ENCODE measurements at places on chromosomes 5 and 9.
A peak's percentile ranks its signal among the peaks of the same experiment; 100 is the strongest.

DNA sequence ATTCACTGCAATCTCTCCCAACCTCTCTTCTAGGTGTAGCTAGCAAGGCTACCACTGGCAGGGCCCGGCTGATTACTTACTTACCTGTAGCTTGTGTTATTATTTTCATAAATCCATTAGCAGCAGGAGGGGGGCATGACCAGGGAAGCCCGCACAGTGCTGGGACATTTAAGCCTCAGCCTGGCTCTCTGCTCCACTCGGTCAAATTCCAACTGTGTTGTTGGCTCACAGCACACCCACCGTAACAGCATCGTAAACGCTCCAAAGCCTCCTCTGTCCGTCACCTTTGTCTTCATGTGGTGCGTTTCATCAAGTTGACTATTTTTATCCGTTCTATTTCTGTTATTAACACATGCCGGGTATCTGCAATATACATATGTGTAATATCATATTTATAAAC lies 264.7 kb downstream of the NSG2 start:
- DNase-seq: no peak

- DNase-seq: peak; percentile 45
These were observed 66.7 kb upstream of the FOXE1 start for GRCh38 chr9:97786341-97786740.

DNA sequence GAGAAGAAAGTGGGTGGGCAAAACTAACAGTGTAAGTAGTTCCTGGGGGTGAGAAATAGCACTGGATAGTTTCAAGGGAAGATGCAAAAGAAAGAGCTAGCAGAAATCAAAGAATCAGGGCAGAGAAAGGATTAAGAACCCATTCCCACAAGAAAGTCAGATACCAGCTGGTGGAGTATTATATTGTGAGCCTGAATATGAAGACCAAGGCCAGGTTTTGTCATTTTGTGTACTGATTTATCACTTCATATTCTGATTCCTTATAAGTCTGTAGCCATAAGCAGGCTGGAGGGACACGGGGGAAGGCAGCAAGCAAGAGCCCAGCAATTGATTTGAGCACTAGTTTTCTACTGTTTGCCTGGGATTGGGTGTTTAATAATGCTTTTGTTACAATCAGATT lies 80.2 kb downstream of the FREM1 start:
- no peak for DNase-seq

- no peak for DNase-seq
These were observed 8.3 kb downstream of the TRIM32 start for GRCh38 chr9:116695438-116695837.

Measured in fibroblast of skin of abdomen (primary cell).